ENCODE measurements at places on chromosomes 5 and 9. TPM values are rescaled to one million over a fixed set of nuclear protein-coding genes. Genes with fewer than 3 reads are reported as not detected.

DNA sequence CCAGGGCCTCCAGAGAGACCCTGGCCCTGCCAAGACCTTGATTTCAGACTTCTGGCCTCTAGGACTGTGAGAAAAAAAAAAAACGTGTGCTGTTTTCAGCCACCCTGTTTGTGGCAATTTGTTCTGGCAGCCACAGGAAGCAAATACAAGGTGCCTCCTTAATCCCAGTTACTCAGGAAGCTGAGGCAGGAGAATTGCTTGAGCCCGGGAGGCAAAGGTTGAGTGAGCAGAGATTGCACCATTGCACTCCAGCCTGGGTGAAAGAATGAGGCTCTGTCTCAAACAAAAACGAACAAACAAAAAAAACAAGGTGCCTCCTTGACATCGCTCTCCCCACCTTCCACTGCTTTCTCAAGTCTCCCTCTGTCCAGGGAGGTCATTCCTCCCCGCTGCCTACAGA lies 98.0 kb downstream of the GABBR2 start:
- no peak for DNase-seq

- no peak for DNase-seq
These were observed 61.7 kb upstream of the UBAC1 start for GRCh38 chr9:136022731-136023409.

GRCh38 chr9:4292781-4293180 lies 7.1 kb downstream of the GLIS3 start:
- no peak for DNase-seq

DNA sequence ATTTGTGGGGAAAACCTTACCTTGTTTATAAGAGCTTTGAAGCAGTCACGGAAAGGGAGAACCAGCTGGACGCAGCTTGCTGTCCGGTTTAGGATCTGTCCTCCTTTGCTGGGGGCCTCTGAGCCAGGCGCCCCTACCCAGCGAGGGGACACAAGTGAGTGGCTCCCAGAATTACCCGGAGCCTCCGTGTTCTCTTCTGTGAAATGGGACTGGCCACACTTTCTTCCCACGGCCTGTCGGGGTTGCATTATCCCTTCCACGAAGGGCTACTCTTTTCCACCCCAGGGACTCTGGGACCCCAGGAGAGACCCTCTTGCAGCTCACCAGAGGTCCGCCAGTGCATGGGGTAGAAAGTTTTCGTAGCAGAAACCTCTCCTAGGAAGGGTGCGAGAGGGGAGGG lies 477 bp upstream of the GBGT1 start:
- no peak for DNase-seq

DNA sequence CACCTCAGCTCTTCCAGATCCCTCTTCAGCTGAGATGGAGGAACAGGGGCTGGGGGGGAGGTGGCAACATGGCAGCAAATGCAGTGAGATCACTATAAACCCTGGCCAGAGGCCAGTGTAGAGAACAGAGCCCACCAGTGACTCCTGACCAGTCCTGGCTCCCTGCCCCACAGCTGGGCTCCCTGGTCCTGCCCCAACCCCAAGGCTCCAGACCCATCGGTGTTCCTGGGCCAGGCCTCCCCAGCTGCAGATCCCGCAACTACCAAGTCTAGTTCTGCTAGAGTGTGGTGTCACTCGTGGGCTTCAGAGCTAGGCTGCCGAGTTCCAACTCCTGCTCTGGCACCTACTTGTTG lies 16.8 kb downstream of the AKNA start:
- DNase-seq, result no peak

DNA sequence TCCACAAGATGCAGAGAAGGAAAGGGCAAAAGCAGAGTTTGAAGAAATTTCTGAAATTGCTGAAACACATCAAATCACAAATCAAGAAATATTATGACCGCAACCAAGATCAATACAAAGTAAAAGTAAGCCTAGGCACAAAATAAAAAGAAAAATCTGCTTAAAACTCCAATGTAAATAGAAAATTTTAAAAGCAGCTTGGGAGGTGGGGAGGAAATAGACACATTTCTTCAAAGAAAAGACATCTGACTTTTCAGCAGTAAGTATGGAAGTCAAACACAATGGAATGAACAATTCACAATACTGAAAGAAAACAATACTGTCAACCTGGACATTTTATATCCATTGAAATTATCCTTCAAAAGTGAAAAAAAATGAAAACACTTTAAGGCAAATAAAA lies 55.1 kb downstream of the HTR4 start:
- no peak for DNase-seq

GRCh38 chr9:79220251-79220650 lies 351.5 kb upstream of the TLE4 start:
- no peak for DNase-seq

DNA sequence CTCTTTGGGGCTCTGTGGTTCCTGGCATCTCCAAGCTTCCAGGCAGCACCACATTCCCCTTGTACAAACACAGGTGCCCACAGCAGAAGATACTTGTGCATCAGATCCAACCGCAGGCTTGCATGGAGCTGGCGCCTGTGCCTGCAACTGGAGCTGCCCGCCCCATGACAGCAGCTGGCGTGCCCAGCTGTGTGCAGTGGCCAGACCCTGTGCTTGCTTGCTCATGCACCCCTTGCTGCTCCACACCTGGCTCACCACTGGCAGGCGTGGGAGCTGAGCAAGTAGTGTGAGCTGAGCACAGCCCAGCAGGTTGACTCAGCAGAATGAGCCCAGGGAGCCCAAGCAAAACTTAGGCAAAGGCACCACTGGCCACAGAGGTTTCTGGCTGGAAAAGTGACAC lies 84.4 kb upstream of the STARD4 start:
- no peak for DNase-seq

DNA sequence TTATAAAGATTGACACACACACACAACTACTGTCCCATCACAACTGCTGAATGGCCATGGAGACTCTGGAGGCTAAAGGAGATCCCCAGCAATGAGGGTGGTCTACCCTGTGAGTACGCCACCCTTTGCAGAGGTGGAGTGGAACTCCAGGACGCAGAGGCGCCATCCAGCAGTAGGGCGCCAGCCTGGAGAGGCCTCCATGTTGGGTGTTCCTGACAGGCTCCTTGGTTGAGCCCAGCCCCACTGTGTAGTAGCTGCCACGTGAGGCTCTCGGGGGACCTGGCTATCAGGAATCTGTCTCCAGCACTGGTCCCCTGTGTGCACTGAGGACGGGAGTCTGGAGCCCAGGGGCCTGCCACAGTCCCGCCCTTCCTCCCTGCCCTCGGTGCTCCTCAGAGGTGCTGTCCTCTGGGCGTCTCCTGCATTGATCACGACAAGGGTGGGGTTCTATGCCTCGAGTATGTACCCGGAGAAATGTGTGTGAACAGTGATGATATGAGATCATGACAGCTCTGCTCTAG lies 72.3 kb downstream of the DAP start:
- no peak for DNase-seq

GRCh38 chr5:135246923-135247795 lies 151.9 kb downstream of the MACROH2A1 start:
- peak; percentile 44 for DNase-seq

- no peak for DNase-seq
These were observed 3.6 kb downstream of the HTR1A start for GRCh38 chr5:63958654-63959053.

DNA sequence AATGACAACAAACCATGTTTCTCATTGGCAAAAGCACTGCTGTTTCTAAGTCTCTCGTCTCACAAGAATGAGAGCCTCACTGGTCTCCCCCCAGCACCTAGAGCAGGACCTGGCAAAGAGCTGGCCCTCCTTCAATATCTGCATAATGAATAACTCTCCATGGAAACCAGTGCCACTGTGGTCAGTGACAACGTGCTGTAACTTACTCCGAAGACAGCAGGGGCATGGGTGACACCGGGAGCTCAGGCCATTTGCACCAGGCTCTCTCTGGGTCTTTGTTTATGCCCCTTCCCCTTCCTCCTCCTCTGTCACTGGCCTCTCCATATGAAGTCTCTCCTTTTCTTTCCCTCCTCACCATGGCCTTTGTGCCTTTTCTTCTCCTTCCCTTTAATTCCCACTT lies 33.3 kb downstream of the TAS2R1 start:
- no peak for DNase-seq

- DNase-seq, result no peak
These were observed 4.3 kb downstream of the PRDM12 start for GRCh38 chr9:130668659-130669058.

DNA sequence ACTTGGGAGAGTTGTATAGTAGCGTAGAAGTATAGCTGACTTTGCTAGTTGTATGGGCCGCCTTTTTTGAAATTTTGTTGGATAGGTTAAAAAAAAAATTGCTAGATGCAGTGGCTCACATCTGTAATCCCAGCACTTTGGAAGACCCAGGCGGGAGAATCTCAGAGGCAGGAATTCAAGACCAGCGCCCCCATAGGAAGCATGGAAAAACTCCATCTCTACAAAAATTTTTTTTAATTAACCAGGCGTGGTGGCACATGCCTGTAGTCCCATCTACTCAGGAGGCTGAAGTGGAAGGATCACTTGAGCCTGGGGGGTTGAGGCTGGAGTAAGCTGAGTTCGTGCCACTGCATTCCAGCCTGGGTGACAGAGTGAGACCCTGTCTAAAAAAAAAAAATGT lies 59.2 kb downstream of the SMC5 start:
- DNase-seq, result no peak

The GRIN3A gene
- total RNA-seq, result not detected

The MYORG gene
- total RNA-seq, result 14.2 TPM

The TJP2 gene
- 242 TPM for total RNA-seq

The SPATA31A7 gene
- not detected for total RNA-seq

The ZNG1F gene
- 5.6 TPM for total RNA-seq

All from glomerular endothelial cell (primary cell).